Karpas-422 (cell line): ENCODE measurements at places on chromosomes 2 and 18. TPM values are rescaled to one million over a fixed set of nuclear protein-coding genes. Genes with fewer than 3 reads are reported as not detected.

- no peaks in the 10 kb centered on the region for H3K27me3 ChIP-seq
- peak overlapping the region; percentile 42 for H3K4me3 ChIP-seq
- DNase-seq = peak; percentile 83
Measured at GRCh38 chr2:20525041-20526035, 78.5 kb downstream of the RHOB start.

GRCh38 chr2:36459725-36460137, 104.2 kb downstream of the CRIM1 start:
- no peaks in the 10 kb centered on the region for H3K4me1 ChIP-seq
- no peak for DNase-seq
- no peak overlapping the region for H3K4me3 ChIP-seq
- no peaks in the 10 kb centered on the region for H3K36me3 ChIP-seq
- no peak overlapping the region for H3K27ac ChIP-seq

- no peaks in the 10 kb centered on the region for H3K4me1 ChIP-seq
- no peak overlapping the region for H3K27ac ChIP-seq
- no peaks in the 10 kb centered on the region for H3K36me3 ChIP-seq
- H3K27me3 ChIP-seq = no peaks in the 10 kb centered on the region
Measured at GRCh38 chr2:101435001-101435862, 39.7 kb downstream of the RFX8 start.

- H3K27me3 ChIP-seq = no peaks in the 10 kb centered on the region
- H3K27ac ChIP-seq = no peak overlapping the region
- peaks cover 100% of the 10 kb centered on the region for H3K36me3 ChIP-seq
- no peak overlapping the region for H3K4me3 ChIP-seq
- no peak for DNase-seq
- H3K4me1 ChIP-seq = no peaks in the 10 kb centered on the region
Measured at GRCh38 chr2:75657798-75658197, 11.2 kb downstream of the MRPL19 start.

DNA sequence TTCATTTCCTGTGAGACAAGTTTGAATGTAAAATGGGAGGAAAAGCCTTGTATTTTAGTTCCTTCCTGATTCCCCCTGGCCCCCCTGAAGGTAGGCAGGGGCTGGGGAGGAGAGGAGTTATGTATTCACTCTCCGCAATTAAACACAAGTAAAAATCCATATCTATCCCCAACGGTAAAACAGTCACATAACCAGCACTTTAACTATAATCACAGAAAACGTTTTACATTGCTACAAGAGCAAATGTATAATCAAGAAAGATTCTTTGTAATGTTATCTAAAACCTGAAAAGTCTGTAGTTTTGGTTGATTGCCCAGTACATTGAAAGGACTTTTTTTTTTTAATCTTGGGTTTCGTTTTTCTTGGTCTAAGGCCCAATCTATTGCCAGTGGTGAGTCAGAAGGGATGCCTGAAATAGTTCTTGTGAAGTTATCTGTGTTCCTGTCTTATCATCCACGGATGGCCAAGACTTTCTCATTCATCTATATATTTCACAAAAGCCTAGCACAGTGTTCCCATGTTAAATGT, 34.5 kb upstream of the CCNYL1 start:
- no peak overlapping the region for H3K4me3 ChIP-seq
- no peak for DNase-seq
- no peaks in the 10 kb centered on the region for H3K27me3 ChIP-seq
- no peaks in the 10 kb centered on the region for H3K4me1 ChIP-seq
- H3K27ac ChIP-seq = no peak overlapping the region
- H3K36me3 ChIP-seq = no peaks in the 10 kb centered on the region

- no peak overlapping the region for H3K4me3 ChIP-seq
- no peaks in the 10 kb centered on the region for H3K4me1 ChIP-seq
- H3K27me3 ChIP-seq = no peaks in the 10 kb centered on the region
- H3K27ac ChIP-seq = no peak overlapping the region
Measured at GRCh38 chr2:104582471-104582870, 271.4 kb upstream of the POU3F3 start.

DNA sequence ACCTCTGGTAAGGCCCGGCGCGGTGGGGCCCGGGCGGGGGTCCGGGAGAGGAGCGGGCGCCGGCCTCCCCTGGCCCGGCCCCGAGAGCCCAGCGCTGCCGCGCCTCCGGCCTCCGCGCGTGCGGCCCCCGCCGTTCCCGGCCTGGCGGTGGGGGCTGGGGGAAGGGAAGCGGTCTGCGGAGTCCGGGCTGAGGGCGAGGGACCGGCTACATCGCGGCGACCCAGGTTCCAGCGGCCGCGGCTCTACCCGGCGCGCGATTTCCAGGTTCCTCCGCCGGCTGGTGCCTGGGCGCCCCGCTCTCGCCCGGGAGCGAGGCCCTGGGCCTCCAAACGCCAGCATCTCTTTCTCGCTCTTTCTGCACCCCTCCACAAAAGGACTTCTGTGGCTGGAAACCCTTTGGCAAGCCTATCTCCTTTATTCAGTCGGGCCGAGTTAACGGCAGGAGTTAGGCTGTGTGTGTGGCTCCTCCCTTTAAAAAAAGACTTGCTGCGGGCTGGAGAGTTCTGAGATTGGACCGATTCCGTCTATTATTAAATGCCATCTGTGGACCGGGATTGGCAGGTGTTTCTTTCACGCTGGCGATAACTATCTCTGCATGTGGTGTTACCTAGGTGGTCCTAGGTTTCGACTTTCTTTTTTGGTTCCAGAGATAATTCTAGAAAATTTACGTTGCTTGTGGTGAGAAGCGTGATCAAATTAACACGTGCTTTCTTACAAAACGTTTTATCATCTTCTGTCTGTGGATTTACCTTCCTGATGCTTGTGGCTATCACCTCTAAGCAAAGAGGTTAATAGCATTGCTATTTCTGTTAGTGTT, 592 bp downstream of the ME2 start:
- peaks cover 24% of the 10 kb centered on the region for H3K4me1 ChIP-seq
- peak; percentile 72 for DNase-seq
- peaks cover 11% of the 10 kb centered on the region; the same call in 1 of the 2 replicates for H3K36me3 ChIP-seq

DNA sequence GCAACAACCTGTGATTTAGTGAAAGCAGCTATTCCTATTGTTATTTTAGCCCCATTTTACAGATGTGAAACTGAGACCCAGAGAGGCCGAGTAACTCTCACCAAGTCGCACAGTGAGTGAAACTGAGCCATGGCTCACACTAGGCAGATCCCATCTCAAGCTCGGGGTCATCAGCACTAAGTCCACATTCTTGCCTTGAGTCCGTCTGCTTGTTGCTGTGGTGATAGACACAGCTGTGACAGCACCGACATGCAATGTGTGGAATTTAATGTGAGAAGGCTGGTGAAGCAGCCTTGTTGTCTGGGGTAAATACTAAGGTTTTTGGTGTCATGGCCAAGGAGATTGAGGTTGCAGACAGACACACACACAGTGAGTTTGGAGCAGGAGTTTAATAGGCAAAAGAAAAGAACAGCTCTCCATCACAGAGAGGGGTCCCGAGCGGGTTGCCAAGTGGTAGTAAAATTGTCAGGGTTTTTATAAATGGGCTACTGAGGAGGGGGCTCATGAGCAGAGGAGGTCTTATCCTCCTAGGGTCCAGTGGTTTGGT, 40.2 kb upstream of the GMCL1 start:
- peaks cover 21% of the 10 kb centered on the region for H3K4me1 ChIP-seq
- no peaks in the 10 kb centered on the region for H3K36me3 ChIP-seq
- H3K4me3 ChIP-seq = no peak overlapping the region
- no peak for DNase-seq
- H3K27ac ChIP-seq = no peak overlapping the region
- no peaks in the 10 kb centered on the region for H3K27me3 ChIP-seq

DNA sequence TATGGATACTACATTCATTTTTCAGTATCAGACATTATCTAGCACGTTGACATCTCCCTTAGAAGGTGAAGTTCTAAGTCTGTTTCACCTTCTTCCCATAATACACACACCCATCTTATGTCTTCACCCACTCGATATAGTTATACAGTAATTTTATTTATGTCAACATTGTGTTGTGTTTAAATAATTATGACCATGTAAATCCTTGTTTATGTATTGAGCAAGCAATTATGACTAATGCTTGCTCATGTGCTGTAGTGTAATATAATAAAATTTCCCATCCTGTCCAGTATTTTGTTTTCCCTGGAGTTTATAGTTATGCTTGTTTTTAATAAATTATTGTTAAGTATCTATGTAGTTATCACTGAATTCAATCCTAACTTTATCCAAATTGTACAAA, 163.2 kb downstream of the MTX2 start:
- peaks cover 4% of the 10 kb centered on the region for H3K4me1 ChIP-seq
- no peaks in the 10 kb centered on the region for H3K27me3 ChIP-seq
- DNase-seq = no peak
- no peaks in the 10 kb centered on the region; the same call in 1 of the 2 replicates for H3K36me3 ChIP-seq
- no peak overlapping the region for H3K27ac ChIP-seq

GRCh38 chr18:70382017-70382416, 93.2 kb downstream of the SOCS6 start:
- H3K36me3 ChIP-seq = no peaks in the 10 kb centered on the region
- peaks cover 3% of the 10 kb centered on the region; the same call in 1 of the 2 replicates for H3K4me1 ChIP-seq
- H3K27ac ChIP-seq = no peak overlapping the region
- no peak for DNase-seq
- H3K27me3 ChIP-seq = no peaks in the 10 kb centered on the region

DNA sequence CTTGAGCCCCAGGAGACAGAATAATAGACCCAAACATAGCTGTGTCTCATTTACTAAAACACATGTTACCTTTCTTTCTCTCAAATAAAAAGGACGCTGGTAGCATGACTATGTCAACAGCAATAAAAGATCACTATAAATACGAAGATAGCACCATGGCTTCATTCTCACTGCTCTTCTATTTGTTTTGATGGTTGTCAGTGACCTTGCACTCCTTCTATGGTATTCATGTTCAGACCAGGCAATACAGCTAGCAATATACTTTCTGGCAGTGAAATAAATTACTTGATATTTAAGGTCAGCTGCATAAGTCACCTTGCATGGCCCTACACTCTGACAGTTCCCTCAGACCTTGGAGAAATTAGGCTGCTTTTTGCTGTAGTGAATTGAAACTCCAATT, 263.2 kb upstream of the CDH7 start:
- no peaks in the 10 kb centered on the region for H3K27me3 ChIP-seq
- H3K4me3 ChIP-seq = no peak overlapping the region
- H3K27ac ChIP-seq = no peak overlapping the region
- no peaks in the 10 kb centered on the region for H3K36me3 ChIP-seq
- peaks cover 7% of the 10 kb centered on the region; the same call in 1 of the 2 replicates for H3K4me1 ChIP-seq

DNA sequence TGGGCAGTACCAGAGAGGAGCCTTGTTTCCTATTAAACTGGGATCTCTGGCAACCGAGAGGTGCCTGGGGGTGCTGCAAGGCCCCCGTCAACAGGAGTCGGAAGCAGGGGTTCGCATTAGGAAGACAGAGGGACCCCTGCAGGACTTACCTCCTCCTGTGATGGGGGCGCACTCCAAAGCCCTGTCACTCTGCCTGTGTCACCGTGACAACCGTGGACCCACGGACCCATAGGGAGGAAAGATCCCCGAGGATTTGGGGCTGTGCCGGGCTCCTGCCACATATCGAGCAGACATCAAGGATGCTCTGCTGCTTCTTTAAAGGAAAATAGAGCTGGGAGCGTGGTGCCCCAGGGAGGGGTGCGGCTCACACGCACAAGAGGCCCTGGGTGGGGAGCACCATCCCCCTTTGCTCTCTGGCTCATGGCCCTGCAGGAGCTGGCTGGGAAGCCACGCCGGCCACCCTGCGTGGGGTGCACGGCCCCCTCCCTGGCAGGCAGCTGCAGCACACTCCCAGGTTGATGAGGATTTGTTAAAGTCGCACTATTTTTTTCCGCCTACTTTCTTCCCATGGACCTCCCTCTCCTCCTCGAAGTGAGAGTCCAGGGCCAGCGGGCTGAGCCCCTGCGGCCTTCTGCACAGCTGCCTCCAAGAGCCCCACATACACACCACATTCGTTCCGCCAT, 167.5 kb downstream of the TWIST2 start:
- no peak overlapping the region for H3K27ac ChIP-seq
- DNase-seq = no peak
- no peaks in the 10 kb centered on the region for H3K27me3 ChIP-seq
- H3K4me1 ChIP-seq = no peaks in the 10 kb centered on the region

- no peak for DNase-seq
- H3K36me3 ChIP-seq = no peaks in the 10 kb centered on the region
- no peaks in the 10 kb centered on the region for H3K27me3 ChIP-seq
- H3K4me1 ChIP-seq = peaks cover 16% of the 10 kb centered on the region
- H3K27ac ChIP-seq = no peak overlapping the region
- H3K4me3 ChIP-seq = no peak overlapping the region
Measured at GRCh38 chr2:74414881-74415761, 6.3 kb downstream of the C2orf81 start.

GRCh38 chr18:60113396-60113795, 213.6 kb downstream of the PMAIP1 start:
- H3K4me1 ChIP-seq = no peaks in the 10 kb centered on the region
- no peak overlapping the region for H3K4me3 ChIP-seq
- no peak for DNase-seq
- H3K27me3 ChIP-seq = no peaks in the 10 kb centered on the region
- no peaks in the 10 kb centered on the region for H3K36me3 ChIP-seq
- H3K27ac ChIP-seq = no peak overlapping the region

GRCh38 chr2:37896319-37896718, 28.8 kb upstream of the RMDN2 start:
- no peak overlapping the region for H3K4me3 ChIP-seq
- H3K36me3 ChIP-seq = no peaks in the 10 kb centered on the region
- peak; percentile 45 for DNase-seq
- H3K27me3 ChIP-seq = no peaks in the 10 kb centered on the region

GRCh38 chr2:223801736-223802135, 35.6 kb downstream of the AP1S3 start:
- no peak overlapping the region for H3K4me3 ChIP-seq
- DNase-seq = no peak
- H3K36me3 ChIP-seq = no peaks in the 10 kb centered on the region
- peaks cover 34% of the 10 kb centered on the region for H3K4me1 ChIP-seq
- 0 out of 2 replicates have a peak, but pooled peaks cover 2% of the 10 kb centered on the region for H3K27me3 ChIP-seq
- no peak overlapping the region for H3K27ac ChIP-seq

DNA sequence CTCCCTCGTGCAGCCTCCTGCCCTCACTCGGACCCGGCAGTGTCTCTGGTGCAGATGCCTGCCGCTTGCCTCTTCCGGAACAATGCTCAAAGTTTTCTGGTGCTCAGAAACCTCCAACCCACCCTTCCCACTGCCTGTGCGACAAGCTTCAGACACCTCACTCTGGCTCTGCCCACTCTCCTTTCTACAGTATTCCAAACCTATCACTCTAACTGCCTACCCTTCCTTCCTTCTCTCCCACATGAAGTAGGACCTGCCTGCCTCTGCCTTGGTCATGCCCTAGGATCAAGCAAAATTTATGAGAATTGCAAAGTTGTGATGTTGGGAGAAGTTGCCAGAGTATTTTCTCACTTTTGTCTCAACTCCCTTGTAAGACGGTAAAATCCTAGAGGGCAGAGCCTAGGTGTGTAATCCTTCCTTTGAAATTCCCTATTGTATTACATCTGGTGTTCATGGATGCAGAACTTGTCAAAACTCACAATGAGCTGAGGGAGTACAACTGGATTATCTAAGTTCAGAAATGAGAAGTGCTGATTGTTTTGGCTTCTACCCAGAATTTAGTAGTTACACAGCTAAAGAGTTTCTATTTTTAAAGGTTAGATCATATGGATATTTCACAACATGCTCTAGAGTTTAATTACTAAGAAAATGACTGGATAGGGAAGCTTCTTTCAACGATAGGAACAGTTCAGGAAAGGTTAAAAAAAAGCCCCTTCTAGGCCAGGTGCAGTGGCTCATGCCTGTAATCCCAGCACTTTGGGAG, 7.2 kb downstream of the NPC1 start:
- peaks cover 18% of the 10 kb centered on the region for H3K4me1 ChIP-seq
- H3K27ac ChIP-seq = no peak overlapping the region
- no peaks in the 10 kb centered on the region for H3K36me3 ChIP-seq

Gene GALM
- 11.7 and 11.9 TPM in 2 replicates for total RNA-seq

Gene C2orf92
- total RNA-seq = 5.2 and 5.9 TPM in 2 replicates

Gene LPIN1
- 4.9 and 10.8 TPM in 2 replicates for total RNA-seq

Gene SFTPB
- not detected in 2 replicates for total RNA-seq

Gene TM4SF20
- not detected in 2 replicates for total RNA-seq

Gene AQP12B
- not detected in 2 replicates for total RNA-seq

Gene GAD1
- 7.1 and 7.7 TPM in 2 replicates for total RNA-seq

Gene SAG
- not detected in 2 replicates for total RNA-seq

Gene VAMP5
- total RNA-seq = 0.29 TPM in 1 of 2 replicates, not detected in the other
